ENCODE measurements at places on chromosomes 3 and 15.

- no peak for DNase-seq
These were observed 628.2 kb upstream of the CFAP20DC start for GRCh38 chr3:59677747-59678702.

GRCh38 chr3:114565216-114565615 lies 271.4 kb downstream of the TIGIT start:
- DNase-seq = no peak

- DNase-seq = no peak
These were observed 36.3 kb downstream of the RASGRP1 start for GRCh38 chr15:38528294-38528693.

GRCh38 chr3:112979244-112979832 lies 4.4 kb upstream of the CD200R1 start:
- DNase-seq = peak; percentile 16

DNA sequence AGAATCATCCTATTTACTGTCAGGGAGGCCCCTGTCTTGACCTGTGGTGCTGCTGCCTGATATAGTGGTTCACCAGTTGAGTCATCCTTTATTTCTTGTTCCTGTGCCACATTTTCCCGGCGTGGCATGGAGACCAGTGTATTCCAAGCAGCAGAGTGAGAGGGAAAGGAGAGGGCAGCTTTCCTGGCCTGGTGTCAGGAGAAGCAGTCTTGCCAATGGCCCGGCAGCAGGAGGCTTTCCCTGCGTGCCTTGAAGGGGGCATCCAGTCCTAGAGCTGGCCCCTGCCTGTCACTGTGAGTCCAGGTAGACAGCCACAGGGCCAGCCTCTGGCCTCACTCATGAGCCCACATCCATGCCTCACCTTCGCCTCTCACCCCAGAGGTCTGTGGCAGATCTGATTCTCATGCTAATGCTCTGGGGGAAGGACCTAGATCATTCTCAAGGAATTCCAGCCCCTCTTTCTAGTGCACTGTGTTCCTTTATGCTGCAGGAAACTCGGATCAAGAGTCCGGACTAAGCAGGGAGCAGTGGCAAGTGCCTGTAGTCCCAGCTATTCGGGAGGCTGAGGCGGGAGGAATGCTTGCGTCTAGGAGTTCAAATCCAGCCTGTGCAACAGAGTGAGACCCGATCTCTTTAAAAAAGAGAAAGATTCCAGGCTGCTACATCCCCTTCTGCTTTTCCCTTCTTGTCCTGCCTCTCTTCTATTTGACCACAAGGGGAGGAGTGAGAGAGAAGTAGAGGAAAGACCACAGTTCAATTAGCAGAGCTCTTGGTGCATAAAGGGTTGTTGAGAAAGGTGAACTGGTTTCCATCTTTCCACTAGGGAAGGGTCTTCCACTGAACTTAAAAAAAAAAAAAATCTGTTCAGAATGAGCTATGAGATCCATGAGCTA lies 66.8 kb upstream of the HACD2 start:
- no peak for DNase-seq

DNA sequence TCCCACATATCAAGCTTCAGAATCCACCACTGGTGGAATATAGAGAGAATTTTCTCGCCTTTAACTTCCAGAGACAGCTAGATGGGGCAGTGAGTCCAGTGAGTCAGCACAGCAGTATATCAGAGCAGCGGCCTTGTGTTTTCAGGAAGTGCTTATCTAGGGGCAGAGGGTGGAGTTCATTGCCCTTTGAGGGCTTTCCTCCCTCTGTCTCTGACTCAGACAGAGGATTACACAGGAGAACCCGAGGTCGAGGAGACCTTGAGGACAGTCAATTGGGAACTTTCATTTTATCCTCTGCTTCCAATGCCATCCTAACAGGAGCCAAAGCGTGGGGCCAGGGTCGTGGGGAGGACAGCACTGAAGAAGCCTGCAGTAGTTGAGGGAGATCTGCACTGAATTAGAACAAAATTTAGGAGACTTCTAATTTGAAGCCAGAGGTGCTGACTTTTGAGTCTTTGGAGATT lies 109.6 kb upstream of the UMPS start:
- peak; percentile 61 for DNase-seq

DNA sequence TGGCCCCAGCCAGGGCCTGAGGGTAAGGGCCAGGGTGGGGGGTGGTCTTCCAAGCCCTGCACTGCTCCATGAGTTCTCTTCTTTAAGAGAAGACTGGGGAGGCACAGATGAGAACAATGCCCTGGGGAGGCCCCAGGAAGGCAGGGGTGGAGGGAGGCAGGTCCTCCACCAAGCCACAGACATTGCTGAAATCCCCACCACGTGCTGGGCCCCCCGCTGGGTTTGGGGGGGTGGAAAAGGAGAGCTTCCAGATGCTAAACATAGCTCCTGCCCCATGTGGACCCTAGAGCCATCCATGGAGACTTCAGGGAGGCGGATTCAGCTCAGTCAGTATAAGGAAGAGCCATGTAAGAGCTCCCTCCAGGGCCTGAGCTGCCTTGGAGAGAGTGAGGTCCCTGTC lies 157.8 kb upstream of the LINGO1 start:
- DNase-seq = no peak

DNA sequence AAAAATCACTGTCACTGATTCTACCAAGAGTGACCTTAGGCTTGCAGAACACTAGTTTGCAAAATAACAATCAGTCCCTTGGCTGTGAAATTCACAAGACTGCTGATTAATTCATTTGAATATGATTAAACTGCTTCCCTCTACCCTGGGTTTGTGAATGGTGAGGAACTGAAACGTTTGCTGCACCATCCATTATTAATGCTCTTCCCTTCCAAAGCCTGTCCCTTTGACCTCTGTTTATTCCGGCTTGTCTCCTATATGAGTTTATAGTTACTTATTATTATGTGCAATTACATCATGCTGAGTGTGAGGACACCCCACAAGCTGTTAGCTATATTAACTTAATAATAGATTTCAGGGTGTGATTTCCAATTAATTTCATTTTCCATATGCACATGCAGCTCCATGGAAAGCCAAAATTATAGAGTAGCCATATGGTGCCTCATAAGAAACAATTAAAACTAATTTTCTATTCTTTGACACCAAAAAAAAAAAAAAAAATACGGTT lies 96.5 kb downstream of the SUCLG2 start:
- DNase-seq = no peak

GRCh38 chr3:18237251-18238005 lies 187.7 kb downstream of the SATB1 start:
- DNase-seq = no peak

- DNase-seq = no peak
These were observed 185.8 kb upstream of the TLE3 start for GRCh38 chr15:70283511-70283910.

- no peak for DNase-seq
These were observed 516.7 kb upstream of the CFAP20DC start for GRCh38 chr3:59566481-59566975.

- no peak for DNase-seq
These were observed 33.5 kb downstream of the TKT start for GRCh38 chr3:53222183-53222901.

GRCh38 chr3:6425289-6425820 lies 435.6 kb upstream of the GRM7 start:
- DNase-seq = no peak

GRCh38 chr3:20575146-20575545 lies 389.1 kb upstream of the SGO1 start:
- no peak for DNase-seq

GRCh38 chr3:106485802-106486201 lies 617.0 kb upstream of the CBLB start:
- DNase-seq = no peak

DNA sequence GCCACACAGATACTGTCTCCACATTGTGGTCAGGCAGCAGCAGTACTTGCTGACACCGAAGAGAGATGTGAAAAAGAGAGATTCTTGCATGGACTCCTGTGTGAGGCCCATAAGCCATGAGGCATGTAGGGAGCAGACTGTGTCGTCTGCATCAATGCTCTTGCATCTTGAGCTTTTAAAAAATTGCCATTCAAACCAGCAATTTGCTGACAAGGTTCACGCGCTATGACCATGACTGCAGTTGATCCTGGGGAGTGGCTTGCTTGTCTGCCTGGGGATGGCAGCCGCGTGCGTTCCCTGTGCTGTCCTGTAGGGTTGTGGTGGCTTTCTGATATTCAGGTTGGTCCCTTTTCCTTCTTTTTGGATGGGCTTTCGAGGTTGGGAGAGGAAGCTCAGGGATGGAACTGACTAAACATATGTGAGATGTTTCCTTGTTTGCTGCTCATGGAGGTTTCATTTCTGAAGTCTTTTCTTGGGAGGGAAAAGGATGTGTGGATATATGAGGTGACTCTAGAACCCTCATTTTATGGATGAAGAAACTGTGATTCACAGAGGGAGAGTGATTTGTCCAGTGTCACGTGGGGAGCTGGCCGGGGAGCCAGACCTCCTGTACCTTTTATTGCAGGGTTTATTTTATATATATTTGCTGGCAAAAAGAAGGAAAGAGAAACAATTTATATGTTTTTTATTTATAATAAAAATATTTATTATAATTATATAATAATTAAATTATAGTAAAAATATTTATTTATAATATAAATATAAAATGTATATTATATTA lies 48.6 kb downstream of the LPP start:
- DNase-seq = no peak

- DNase-seq = peak; percentile 26
These were observed 60.9 kb downstream of the SCN10A start for GRCh38 chr3:38755130-38755529.

- no peak for DNase-seq
These were observed 1.4 kb downstream of the ISLR2 start for GRCh38 chr15:74131628-74132413.

- DNase-seq = no peak
These were observed 190.4 kb downstream of the MEGF11 start for GRCh38 chr15:66063147-66063546.

GRCh38 chr15:33194704-33195670 lies at the start of gene FMN1:
Gene FMN1, minus strand, starts transcription at chr15:33194714. Its CDS starts 39,800 bp downstream, at chr15:33154914.
- peak; percentile 82 for DNase-seq

- DNase-seq = peak; percentile 61
These were observed 79.8 kb downstream of the ABHD5 start for GRCh38 chr3:43770426-43771103.

GRCh38 chr3:107970993-107971580 lies 119.7 kb downstream of the CD47 start:
- no peak for DNase-seq

GRCh38 chr3:102536456-102536855 lies 101.6 kb downstream of the ZPLD1 start:
- DNase-seq = peak; percentile 53

DNA sequence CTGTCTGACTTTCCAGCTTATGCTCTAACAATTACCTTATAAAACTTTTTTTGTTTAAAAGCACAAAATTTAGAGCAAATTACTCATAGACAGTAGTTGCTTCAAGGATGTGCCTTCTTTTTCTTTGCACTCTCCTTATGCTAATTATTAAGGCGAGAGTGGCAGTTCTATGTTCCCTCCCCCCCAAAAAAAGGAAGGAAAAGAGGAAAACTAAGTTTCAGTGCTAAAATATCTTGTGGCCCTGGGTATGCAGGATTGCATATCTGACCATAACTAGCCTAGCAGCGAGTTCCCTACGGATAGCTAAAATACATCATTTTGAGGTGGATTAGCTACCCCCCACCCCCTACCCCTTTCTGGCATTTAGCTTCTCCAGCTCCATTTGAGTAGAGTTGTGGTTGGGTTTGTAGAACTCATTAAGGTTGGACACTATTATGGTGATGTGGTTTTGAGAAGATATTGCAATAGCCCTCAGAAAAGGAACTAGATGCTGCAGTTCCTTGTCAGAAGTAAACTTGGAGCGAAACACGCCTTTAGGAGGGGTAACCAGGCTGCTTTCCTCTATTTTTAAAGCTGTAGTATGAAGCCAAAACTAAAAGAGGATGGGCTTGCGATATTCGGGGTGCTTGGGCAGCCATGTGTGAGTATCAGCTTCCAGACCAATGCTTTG lies 174.6 kb downstream of the AKAP13 start:
- DNase-seq = no peak

GRCh38 chr3:31967592-31967991 lies 13.5 kb downstream of the OSBPL10 start:
- DNase-seq = no peak

- no peak for DNase-seq
These were observed 158.8 kb downstream of the SSR3 start for GRCh38 chr3:156395961-156396710.

DNA sequence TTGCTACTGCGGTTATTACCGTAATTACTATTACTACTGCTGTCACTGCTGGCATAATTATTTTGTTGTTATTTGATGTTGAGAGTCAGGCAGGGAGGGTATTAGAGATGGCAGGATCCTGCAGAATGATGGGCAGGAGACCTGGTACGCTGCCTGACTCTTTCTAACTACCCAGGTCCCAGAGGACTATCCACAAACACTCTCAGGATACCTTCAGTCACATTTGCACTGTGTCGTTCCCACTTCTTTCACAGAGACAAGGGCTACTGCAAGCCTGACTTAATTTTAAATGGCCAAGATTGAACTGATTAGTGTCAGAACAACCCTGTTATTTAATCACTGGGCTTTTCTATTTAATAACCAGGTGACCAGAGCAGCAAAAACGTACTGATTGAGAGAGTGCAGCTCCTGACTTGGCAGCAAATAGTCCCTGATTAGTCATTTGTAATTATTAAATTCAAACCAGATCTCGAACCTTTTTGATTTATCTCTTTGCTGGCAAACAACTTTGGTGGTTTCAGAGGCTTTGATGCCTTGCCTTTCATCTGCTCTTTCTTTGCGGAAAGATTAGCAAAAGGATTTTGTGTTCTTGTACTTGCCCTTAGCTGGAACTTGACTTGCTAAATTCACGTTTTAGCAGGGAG lies 88.8 kb upstream of the ARHGEF3 start:
- DNase-seq = no peak

DNA sequence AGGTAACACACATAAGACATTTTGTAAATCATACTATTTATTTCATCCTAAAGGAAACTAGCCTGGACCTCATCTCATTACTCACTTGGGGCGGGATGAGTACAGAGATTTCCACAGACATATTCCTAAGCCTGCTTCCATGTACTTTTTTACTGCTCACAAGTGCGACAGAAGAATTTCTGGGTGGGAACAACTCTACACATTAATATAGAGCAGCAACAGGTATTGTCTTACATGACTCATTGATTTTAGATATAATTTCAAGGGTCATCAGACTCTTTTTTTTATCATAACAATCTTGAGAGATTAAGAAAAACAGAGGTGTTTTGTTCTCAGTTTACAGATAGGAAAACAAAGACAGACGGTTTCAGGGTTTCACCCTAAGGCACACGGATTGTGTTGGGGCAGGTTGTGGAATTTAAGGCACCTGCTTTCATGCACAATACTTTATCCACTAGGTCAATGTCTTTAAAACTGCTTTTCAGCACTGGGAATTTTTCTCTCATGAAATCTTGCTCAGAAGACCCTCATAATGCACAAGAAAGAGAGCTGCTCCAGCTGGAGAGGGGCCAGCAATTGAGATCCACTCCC lies 186.7 kb upstream of the CDIN1 start:
- DNase-seq = no peak
